ENCODE measurements at places on chromosomes 16 and 17.

DNA sequence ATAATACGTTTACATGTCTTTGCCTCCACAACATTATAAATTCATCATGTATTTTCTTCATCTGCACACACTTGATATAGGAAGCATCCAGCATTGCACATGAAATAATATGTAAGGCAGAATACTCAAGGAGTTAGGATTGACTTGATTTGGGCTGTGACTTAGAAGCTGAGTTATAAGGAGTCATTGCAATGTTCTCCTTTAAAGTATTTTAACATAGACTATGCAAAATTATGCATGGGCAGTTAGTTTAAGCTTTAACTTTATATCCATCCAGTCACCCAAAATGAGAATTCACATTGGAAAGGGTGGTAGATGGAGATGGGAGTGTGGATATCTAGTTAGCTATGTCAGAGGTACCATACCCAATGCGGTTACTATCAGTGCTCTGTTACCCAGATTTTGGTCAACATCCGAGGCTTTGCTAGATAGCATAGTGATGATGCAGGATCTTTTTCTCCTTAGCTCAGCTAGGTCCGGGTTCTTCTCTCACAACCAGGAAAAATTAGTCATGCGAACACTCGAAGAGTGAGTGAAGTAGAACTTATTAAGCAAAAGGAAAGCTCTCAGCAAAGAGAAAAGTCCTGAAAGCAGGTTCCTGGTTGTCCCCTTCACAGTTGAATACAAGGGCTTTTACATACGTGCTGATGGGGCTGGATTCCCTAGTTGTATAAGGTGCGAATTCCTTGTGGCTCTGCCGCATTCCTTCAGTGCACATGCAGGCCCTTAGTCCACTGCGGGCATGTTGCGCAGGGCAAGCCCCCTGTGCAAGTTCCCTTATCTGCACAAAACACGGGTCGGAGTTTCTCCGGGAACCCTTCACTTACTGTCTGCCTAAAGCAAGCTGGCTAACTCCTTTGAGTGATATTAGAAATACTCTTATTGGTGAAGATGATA is 73.1 kb upstream of the FAM20A start:
- no peak for DNase-seq

DNA sequence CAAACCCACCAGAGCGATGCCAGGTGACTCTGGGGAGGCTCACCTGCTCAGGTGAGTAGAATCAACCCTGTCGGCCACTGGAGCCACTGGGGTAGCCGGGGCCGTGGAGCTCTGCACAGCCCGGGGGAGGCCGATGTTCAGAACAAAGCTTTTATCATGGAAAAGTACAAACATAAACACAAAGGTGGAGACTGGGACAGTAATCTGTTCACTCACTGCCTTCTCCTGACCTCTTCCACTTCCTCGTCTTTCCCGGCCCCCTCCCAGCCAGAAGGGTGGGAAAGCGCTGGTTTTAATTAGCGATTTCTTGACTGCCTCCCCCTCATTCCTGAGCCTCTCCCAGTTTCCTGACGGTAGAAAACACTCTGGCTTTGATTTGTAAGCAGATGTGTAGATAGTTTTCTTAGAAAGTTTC is 9.8 kb upstream of the TEX19 start:
- DNase-seq: no peak

DNA sequence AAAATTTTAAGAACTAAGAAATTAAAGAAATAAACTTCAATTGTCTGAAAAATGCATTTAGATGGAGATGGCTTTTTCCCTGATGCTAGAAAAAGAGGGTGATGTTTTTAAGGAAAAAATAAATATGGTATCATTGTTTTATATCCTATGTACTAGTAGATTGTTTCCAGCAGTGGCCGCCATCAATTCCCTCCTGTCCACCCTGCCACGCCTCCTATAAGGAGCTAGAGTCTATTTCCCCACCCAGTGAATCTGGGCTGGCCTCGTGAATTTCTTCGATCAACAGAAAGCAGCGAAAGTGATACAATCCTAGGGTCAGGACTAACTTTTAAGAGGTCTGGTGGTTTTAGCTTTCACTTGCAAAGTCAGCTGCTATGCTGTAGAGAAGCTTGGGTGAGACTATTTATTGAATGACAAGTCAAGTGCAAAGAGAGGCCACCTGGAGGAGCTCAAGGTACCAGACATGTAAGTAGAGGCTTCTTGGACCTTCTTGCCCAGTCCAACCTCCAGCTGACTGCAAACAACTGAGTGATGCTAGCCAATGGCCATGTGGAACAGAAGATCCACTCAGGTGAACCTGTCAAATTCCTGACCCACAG is 80.9 kb upstream of the MTMR4 start:
- DNase-seq: no peak

DNA sequence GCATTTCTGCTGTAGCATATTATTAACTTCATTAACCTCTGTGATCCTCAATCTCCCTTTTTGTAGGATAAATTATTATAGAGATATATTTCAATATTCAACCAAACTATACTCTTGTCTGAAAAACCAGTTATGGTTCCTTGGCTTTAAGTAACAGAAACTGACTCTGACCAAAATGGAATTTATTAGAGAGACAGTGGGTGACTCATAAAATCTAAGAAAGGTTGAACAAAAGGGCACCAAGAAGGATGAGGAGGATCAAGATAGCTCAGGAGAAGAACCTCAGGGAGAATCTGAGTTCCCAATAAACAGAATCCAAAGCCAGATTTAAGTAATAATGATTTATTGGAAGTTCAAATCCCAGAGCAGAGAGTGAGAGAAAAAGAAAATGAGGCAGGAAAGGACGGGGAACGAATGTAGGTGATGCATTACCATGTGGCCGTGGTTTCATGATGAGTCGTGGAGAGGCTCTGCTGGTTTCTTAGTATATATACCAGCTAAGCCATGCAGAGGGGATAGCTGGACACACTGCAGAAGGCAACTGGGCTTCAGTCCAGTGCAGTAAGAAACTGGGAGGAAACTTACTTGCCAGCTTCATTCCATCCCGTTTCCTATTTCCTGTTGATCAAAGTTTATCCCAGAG is 151.5 kb upstream of the GOT2 start:
- DNase-seq: no peak

DNA sequence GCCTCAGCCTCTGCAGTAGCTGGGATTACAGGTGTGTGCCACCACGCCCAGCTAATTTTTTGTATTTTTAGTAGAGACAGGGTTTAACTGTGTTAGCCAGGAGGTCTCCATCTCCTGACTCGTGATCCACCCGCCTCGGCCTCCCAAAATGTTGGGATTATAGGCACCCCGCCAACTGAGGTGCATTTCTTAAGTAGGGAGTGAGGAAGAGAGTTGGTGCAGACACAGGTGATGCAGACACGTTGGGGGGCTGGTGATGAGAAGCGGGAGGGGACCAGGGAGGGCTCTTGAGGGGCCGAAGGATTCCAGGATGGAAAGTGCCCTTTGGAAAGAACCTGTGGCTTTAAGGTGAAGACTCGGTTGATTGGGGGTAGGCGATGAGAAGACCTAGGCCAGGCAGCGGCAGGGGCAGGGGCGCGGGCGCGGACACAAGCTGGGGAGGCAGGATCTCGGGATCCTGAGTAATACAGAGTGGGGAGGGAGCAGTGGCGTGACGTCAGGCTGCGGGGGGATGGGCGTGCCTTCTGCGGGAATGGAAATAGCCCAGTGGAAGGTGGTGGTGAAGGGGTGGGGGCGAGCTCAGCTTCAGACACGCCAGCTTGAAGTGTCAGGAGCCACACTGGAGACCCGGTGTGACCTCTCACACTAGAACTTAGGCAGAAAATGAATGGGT is 2.5 kb upstream of the ATP6V0C start:
- no peak for DNase-seq

- no peak for DNase-seq
Observed at GRCh38 chr17:80270104-80270503, 9.5 kb downstream of the RNF213 start.

- DNase-seq: peak; percentile 16
Observed at GRCh38 chr17:60077672-60078519, 825 bp downstream of the HEATR6 start.

GRCh38 chr17:77558846-77559626 is 399.5 kb upstream of the TNRC6C start:
- no peak for DNase-seq

GRCh38 chr17:77206158-77206956 is 65.6 kb downstream of the SEC14L1 start:
- no peak for DNase-seq

GRCh38 chr17:36506249-36506826 is 19.9 kb downstream of the ZNHIT3 start:
- DNase-seq: no peak

DNA sequence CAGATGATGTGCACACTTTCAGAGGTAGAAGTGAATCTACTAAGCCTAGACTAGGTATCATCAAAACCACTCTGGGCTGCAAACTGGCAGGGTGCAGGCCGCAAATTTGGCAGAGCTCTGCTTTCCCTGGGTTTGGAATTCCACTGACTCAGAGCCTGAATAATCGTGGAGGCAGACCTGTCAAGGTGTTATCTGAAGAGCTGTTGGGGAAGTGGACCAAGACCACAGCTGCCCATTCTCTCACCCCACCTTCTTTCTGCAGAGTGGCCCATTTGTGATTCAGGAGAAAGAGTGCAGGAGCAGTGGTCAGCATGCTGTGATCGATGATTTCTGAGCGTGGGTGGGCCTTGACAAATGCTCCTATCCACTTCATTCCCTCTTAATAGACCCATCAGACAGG is 45.8 kb upstream of the CBLN1 start:
- DNase-seq: no peak

DNA sequence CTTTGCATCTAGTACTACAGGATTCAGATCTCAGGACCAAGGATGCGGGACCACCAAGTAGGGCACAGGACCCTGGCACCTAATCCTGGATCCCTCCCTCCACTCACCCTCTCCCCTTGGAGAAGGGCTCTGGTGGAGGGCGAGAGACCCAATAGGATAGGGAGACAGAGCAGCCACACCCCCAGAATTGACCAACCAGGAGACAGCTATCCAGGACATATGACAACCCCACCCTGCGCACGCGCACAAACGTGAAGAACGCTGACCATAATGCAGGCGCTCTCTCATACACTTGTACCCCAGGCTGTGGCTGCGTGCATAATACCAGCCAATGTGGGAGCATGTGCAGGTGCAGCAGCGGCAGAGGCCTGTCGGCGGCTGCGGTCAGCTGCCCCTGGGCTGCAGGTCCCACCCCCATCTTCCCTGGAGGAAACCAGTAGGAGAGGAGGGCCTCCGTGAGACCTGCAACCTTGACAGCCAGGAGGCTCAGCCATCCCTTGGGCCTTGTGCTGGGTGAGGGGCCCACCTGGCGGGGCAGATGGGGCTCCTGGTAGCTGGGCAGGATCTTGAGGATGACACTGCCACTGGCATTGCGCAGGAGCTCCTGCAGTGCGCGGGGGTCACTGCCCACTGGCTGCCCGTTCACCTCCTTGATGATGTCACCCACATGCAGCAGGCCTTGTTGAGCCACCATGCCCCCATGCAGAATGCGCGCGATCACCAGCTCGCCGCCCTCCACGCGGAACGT is 25.4 kb downstream of the MPP2 start:
- DNase-seq: no peak

DNA sequence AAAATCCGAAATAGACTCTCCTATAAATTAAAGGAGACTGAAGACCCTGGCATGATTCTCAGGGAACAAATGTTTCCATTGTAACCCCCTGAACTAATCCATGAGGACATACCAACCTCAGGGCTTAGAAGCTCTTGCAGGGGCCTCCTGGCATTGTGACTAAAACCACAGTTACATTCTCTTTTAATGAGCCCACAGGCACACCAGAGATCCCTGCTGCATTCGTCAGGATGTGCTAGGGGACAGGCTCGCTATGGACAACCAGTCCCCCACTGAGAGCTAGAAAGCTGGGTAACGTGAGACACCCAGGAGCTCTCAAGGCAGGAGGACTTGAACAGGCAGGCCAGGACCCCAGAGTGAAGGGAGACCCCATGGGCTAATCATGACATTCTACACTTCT is 140.6 kb upstream of the TNRC6C start:
- no peak for DNase-seq

GRCh38 chr16:15608398-15609285 is 34.3 kb downstream of the MARF1 start:
- DNase-seq: no peak

GRCh38 chr16:84193480-84193879 is 2.5 kb downstream of the ADAD2 start:
- no peak for DNase-seq

GRCh38 chr17:38922538-38923297 is 2.7 kb upstream of the LASP1NB start:
- DNase-seq: no peak

- DNase-seq: no peak
Observed at GRCh38 chr16:87335625-87336433, 18.6 kb upstream of the C16orf95 start.

GRCh38 chr17:1577182-1577581 is 14.6 kb upstream of the PITPNA start:
- DNase-seq: no peak

DNA sequence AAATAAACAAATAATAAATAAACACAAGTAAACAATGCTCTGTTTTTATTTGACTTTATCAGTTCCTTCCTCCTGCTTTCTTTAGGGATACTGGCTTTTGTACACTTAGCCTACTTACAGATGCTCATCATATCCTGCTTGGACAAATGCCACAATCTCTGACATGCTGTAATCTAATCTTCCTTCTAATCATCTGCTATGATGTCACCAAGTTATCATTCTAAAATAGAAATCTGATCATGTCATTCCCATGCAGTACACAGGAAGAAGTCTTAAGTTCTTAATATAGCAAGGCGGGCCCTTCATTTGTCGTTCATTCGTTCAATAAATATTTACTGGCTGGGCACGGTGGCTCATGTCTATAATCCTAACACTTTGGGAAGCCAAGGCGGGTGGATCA is 9.1 kb upstream of the UBB start:
- no peak for DNase-seq

GRCh38 chr17:77326076-77326591 is 185.4 kb downstream of the SEC14L1 start:
- DNase-seq: no peak

DNA sequence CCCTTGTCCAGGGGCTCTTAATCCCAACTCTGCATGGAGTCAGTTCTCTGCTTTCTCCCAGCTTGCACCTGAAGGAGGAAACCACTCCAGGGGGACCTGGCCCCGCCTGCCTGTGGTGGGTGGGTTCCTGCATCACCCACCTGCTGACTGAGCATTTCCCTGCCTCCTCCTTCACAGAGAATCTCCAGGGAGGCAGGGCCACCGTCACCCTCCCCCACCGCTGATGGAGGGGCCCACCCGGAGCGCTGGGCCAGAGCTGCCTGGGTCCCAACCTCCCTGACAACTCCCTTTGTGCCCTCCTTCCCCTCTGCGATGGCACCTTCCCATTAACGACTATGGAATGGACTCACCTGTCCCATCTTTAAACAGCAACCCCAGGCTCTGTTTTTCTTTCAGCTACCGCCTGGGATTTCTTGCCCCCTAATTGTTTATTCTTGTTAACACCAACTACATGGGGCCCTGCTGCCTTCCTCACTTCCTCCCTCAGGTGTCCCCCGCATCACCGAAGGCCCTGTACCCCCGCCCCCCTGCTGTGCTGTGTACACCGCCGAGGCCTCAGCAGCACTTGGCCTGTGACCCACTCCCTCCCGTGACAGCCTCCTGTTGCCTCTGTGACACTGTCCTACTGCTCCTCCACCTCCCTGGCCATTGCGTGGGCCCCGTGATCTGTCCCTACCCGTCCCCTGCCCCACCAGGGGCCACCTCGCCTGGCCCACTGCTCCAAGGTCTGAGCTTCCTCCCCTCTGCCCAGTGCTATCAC is 842 bp upstream of the TEDC2 start:
- DNase-seq: no peak

- no peak for DNase-seq
Observed at GRCh38 chr16:72908362-72909167, 139.4 kb downstream of the ZFHX3 start.

GRCh38 chr16:15487336-15488284 is 53.2 kb downstream of the BMERB1 start:
- no peak for DNase-seq

GRCh38 chr16:75306099-75306762 is 54.8 kb upstream of the BCAR1 start:
- no peak for DNase-seq

Measured in CD4-positive, alpha-beta T cell treated with Interleukin-4 for 4 hours (primary cell).